ENCODE measurements at places on chromosomes 1 and 21. TPM values are rescaled to one million over a fixed set of nuclear protein-coding genes. Genes with fewer than 3 reads are reported as not detected.

GRCh38 chr21:33433425-33434114 is 30.4 kb downstream of the IFNGR2 start:
- peak overlapping the region; percentile 30 for H3K27ac ChIP-seq
- no peak overlapping the region for H3K4me3 ChIP-seq
- H3K4me1 ChIP-seq = no peaks in the 10 kb centered on the region

SPRR2G gene
- not detected for total RNA-seq

CHD5 gene
- 0.55 TPM for total RNA-seq

FMOD gene
- total RNA-seq = 46.3 TPM

All from lung (tissue), 17 donors.